ENCODE measurements at places on chromosomes 5 and 9.

DNA sequence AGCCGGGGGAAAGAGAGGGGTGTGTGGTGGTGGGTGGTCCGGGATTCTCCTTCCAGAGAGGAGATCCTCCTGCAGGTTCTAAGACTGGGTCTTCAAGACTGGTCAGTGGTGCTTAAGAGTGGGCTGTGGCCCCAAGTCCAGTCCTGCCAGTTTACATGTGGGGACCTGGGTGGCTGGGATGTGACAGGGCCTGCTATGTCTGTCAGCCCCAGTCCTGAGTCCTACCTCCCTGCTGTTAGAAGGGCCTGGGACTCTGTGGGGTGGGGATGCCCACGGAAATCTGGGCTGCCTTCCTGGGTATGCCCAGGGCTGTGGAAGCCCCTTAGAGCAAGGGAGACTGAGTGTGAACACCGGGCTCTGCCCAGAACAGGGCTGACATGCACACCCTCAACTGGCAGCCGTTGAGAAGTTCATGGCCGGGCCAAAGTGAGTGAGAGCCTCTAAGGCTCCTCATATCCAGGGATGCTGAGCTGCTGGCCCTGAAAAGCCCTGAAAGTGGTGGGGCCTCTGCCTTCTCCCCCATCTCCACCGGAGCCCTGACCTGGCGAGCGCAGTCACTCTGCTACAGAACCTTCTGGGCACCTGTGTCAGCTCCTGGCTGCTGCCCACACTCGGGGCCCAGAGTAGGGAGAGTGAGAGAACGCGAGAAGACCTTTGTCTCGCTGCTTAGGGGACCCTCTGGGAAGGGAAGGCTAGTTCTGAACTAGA lies 1.7 kb downstream of the PHF2 start:
- DNase-seq: no peak

GRCh38 chr9:82456642-82457041 lies 468.1 kb downstream of the SPATA31D1 start:
- no peak for DNase-seq

DNA sequence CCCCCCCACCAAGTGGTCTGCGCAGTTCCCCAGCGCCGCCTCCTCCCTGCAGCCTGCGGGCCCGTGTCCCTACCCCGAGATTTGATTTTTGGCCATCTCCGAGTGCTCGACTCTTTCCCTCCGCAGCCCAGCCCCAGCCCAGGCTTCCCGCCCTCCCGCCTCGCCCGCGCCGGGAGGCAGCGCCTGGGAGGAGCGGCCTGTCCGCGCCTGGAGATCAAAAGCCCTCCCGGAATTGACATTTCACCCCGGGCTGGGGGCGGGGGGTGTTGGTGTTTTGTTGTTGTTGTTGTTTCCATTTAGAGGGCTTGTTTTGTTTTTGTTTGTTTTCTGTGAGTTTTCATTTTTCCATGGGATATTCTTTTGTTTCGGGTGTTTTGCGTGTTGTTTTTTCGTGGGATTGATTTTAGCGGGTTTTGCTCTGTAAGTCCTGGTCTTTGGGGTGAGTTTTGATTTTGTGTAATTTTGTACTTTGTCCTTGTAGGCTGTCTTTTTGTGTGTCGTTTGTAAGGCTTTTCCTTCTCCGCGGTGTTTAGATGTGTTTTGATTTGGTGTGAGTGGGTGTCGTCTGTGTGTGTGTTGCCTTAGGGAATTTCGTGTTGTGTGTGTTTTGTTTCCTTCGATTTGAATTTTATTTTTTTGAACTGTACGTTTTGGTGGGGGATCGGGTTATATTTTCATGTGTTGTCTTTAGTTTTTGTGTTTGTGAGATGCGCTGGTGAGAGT lies 1.7 kb upstream of the PAX5 start:
- DNase-seq: no peak

DNA sequence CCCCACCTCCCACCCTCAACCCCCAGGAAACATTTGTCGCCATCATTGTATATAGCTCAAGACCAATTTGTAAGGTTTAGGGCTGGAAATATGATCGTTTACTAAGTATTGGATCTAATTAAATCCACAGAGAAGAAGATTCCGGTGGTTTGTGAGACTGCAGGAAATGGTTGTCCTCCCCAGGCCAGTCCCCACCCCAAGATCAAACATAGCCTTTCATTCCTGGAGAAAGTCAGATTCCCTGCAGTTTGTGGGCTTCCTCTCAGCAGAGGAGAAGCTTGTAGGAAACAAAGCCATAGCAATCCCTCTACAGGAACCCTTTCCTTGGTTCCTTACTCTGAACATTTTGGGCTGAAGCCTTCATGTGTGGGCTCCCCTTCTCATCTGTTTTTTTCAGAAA lies 79.2 kb upstream of the TBCA start:
- no peak for DNase-seq

- no peak for DNase-seq
Observed at GRCh38 chr9:109143881-109144562, 23.0 kb downstream of the FRRS1L start.

DNA sequence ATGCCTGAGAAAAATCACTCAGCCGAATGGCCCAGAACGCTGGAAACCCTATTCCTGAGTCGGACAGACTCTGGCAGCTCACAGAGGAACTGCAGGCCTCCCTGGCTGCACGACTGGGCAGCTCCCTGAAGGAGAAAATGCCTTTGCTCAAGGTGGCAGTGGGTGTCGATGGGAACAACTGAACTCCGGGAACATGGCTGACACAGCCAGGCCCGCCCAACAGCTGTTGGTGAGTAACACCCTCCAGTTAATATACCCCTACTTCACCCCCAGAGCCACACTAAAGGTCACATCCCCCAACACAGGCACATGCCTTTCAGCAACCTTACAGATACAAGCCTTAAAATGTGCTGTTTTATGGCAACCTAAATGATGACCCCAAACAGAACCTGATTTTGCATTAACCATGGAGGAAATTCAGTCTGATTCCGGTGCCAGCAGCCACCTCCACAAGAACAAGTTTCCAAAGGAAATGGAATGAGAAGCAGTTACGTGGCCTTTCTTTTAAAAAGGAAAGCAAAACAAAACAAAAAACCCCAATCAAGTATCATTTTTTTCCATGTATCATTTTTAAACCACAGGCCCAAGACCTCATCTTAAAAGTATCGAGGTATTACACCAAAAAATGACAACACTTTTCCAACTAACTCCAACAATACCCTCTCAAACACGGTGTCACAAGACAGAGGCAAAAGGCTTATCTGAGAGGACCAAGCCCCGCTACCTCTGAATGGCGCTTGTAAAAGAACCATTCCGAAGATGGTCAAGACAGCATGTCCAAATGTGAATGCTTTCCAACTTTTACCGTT lies 3.1 kb downstream of the KLF9 start:
- peak; percentile 27 for DNase-seq

DNA sequence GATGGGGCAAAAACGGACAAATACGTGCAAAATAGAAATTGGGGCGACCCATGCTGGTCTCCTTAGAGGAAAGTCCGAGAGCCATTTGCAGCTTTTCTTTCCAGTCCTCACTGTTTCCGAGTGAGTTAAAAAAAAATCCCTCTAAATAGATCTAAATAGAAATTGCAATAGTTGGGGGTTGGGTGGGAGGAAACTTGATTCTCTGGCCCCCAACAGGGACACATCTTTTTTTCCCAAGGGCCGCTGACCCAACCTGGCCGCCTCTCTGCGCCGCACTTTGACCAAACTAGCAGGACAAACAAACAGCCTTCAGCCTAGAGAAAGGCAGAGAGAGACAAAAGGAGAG lies 2.8 kb upstream of the NKX2-5 start:
- no peak for DNase-seq

DNA sequence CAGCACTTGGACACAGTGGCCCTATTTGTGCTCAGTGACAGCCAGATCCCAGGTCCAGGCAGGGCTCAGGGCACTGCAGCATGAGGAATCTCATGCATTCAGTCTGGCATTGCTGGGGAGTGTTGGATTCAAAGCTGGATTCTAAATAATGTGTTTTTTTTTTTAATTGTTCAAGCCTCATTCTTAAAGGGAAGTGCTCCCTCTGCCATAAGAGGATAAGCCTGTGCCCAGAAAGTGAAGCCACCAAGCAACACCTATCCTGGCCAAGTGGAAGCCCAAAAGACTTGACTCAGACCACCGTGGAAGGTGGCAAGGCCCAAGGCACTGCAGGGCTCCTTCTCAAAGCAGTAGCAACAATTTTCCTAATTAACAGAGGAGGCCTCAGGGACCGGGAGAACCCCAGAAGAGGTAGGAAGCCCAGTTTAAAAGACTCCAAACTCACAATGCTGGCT lies 135.6 kb downstream of the ACTL7B start:
- DNase-seq: no peak

DNA sequence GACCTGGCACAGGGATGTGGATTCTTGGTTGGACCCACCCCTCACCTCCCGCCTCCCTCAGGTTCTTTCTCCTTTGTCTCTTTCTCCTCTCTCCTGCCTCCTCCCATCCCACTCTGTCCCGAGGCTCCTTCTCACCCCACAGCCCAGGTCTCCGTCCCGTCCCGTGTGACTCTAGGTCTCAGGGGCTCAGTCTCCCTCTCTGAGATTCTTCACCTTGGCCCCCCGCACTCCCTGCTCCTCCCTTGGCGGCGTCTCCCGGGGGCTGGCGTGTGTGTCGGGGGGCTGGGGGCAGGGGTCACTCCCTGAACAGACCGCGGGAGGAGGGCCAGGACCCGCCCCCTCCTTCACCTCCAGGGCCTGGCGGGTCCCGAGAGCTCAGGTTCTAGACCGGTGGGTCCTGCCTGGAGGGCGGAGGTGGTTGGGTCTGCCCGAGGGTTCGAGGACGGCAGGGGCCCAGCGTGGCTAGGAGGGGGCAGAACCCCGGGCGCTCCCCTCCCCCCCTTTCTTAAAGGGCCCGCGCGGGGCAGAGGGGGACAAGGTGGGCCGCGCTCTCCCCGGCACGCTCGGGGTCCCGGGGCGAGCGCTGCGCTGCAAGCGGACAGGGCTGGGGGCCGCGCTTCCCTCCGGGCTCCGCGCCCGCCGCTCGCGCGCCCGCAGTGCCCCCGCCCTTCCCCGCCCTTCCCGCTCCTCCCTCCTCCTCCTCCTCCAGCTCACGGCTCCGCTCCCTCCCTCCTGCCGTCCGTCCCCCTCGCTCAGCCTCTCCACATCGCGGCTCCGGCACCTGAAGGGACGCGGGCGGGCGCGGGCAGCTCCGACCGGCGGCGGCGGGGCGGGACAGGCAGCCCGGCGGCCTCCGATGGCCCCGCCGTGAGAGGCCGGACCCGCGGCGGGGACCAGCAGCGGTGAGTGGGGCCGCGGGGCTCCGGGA lies at the start of gene PSD2:
Gene PSD2, plus strand, starts transcription at position 735 of the 928 bp plus-strand sequence. CDS start 13,633 bp downstream, outside the sequence.
- DNase-seq: no peak
